ENCODE measurements at places on chromosomes 4 and X.
A peak's percentile ranks its signal among the peaks of the same experiment; 100 is the strongest.

- no peak for DNase-seq
These were observed 107.1 kb downstream of the FAM193A start for GRCh38 chr4:2643555-2643954.

- DNase-seq, result no peak
These were observed 33.9 kb downstream of the SEC24D start for GRCh38 chr4:118801895-118802575.

- DNase-seq, result no peak
These were observed 19.4 kb downstream of the P2RY10 start for GRCh38 chrX:78964598-78964997.

DNA sequence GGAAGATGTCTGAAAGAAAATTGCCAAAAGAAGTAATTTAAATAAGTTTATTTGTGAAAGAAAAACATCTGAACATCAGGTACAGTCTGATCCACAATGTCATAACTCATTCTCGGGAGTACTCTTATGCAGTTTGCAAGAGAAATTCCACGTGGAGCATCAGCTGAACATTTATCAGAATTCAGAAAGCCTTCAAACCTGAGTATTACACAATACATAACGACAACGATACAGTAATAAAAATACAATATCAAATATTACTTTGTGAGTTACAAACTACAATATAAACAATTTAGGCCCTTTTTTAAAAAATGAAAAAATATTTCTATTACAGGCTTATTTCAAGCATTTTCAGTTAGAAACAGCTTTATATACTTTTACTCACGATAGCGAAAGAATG, 116.4 kb downstream of the RAB28 start:
- no peak for DNase-seq

DNA sequence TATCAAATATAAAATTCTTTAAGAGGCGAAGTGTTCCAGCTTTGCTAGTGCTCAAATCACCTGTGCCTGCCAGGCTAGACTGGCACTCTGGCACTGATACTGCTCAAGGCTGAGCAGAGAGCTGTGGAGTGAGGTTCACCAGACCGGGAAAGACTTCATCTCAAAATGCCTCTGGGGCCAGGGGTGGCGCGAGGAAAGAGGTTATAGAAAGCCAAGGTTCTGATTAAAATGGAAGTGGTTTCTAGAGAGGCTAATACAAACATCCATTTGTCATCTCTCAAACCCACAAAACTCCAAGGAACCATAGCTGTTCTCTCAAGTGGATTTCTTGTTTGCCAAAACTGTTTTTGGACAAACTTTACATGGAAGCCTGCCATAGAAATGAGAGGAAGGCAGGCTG, 41.5 kb downstream of the F11 start:
- DNase-seq, result no peak

DNA sequence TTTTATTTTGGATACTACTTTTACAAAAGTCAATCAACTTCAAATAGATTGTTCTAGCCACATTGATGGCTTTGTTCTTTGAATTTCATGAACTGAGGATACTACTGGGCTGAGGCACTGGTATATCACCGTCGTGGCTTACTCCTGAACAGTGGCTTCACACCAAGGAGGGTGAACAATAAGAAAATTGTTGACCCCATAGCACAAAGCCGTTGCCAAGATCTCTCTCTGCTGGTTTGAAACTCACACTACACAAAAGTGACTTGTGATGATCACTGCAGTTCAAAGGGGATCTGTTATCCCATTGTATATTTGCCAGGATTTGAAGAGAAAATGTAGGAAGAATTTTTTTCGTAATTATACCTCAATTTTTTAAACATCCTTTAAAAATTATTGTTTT, 119.6 kb downstream of the PDLIM5 start:
- no peak for DNase-seq

- peak; percentile 75 for DNase-seq
These were observed 298.1 kb downstream of the UNC5C start for GRCh38 chr4:95250544-95251137.

DNA sequence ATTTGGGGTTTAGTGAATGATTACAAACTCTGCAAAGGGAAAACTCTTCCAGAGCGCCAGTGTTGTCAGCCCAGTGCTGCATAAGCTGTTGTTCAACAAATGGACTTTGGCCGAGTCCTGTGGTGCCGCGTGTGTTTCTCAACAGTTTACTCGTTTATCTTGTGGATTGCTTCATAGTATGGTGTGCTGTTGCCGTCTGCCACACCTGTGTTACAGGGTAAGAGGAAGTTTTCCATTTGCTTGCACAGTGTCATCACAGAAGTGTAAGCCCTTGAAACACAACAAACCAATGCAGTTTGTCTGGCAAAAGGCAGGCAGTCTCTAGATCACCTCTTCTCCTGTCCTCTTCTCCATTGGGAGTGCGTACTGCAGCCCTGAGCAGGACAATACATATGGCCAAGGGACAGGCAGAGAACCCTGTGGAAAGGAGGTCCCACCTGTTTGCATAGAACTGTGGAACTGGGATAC, 66.3 kb downstream of the DCUN1D4 start:
- no peak for DNase-seq

DNA sequence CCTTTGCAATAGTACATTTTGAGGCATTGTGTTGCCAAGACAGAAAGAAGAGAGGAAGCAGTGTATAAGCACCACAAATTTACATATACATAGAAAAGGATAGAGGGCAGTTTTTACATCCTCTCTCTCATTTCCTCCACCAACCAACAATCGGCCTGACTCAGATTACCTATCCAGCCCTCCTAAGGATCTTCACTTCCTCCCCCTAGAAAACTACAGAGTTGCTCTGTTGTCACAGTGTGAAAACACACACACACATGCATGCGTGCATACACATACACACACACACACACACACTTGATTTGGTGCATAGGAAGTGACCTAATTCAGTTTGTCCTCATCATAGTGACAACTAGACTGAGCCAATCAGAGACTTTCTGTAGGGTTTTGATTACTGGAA, 98.8 kb upstream of the SPRY1 start:
- DNase-seq, result no peak

- no peak for DNase-seq
These were observed 105.6 kb downstream of the CBLL2 start for GRCh38 chrX:22378296-22378695.

DNA sequence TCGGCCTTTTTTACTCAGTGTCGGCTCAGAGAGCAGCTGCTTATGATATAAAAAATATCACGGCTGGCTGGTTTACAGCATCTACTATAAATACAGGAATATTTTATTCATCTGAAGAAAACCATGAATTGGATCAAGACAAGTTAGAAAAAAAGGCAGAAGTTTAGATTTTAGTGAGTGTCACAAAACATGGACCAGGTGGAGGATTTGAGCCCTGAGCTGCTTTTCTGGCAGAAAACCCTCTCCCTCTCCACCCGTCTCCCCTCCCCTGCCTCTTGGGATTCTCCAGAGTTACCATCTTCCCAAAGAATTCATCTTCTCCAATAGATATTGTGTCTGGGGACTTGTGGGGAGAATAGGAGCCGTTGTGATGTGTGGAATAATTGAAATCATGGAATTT, 142.8 kb upstream of the RAI2 start:
- DNase-seq, result no peak

- DNase-seq, result no peak
These were observed 62.3 kb downstream of the LNX1 start for GRCh38 chr4:53529025-53529424.

DNA sequence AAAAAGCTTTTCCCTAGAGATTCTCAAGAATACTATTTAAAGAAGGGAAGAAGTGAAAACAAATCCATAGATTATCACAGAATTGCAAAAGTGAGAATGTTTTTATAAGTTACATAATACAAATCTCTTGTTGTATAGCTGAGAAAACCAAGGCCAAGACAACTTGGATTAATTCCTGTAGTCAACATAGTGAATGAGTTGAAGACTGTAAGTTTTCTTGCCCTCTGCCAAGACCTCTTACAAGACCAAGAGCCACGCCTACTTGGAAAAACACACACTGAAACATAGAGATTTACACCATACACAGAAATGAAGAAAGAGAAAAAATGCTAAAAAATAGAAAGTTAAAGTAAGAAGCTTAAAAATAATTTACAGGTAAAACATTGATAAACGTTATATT, 2024.0 kb downstream of the PCDH7 start:
- DNase-seq, result no peak

- DNase-seq, result no peak
These were observed 366.6 kb upstream of the GALNT7 start for GRCh38 chr4:172802032-172802431.

- DNase-seq, result no peak
These were observed 92.6 kb downstream of the CCSER1 start for GRCh38 chr4:90219822-90220221.

GRCh38 chrX:7215842-7216241, 67.9 kb upstream of the PUDP start:
- no peak for DNase-seq

GRCh38 chr4:38254825-38255224, 294.6 kb downstream of the PTTG2 start:
- DNase-seq, result no peak

- DNase-seq, result no peak
These were observed 163.3 kb downstream of the PTCHD1 start for GRCh38 chrX:23497919-23498318.

- DNase-seq, result no peak
These were observed 272.5 kb downstream of the ARHGAP10 start for GRCh38 chr4:148004228-148004857.

DNA sequence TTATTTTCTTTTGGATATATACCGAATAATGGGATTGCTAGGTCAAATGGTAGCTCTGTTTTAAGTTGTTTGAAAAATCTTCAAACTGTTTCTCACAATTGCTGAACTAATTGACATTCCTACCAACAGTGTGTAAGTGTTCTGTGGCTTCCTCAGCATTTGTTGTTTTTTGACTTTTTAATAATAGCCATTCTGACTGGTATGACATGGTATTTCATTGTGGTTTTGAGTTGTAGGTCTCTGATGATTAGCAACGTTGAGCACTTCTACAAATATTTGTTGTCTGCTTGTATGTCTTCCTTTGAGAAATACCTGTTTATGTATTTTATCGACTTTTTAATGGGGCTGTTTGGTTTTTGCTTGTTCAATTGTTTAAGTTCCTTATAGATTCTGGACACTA, 680.1 kb upstream of the GRIA3 start:
- no peak for DNase-seq

GRCh38 chr4:6601661-6602250, 26.8 kb downstream of the MAN2B2 start:
- DNase-seq, result no peak

DNA sequence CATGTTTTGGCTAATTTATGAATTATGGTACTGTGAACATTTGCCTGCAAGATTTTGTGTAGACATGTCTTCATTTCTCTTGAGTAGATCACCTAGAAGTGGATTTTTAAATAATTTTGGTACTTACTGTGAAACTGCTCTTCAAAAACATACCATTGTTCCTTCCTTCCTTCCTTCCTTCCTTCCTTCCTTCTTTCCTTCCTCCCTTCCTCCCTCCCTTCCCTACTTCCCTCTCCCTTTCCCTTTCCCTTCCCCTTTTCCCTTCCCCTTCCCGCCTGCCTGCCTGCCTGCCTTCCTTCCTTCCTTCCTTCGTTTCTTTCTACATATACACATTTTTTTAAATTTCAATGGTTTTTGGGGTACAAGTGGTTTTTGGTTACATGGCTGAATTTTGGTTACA, 63.4 kb downstream of the HTT start:
- no peak for DNase-seq

GRCh38 chr4:176302283-176303275, 17.2 kb upstream of the SPCS3 start:
- no peak for DNase-seq

DNA sequence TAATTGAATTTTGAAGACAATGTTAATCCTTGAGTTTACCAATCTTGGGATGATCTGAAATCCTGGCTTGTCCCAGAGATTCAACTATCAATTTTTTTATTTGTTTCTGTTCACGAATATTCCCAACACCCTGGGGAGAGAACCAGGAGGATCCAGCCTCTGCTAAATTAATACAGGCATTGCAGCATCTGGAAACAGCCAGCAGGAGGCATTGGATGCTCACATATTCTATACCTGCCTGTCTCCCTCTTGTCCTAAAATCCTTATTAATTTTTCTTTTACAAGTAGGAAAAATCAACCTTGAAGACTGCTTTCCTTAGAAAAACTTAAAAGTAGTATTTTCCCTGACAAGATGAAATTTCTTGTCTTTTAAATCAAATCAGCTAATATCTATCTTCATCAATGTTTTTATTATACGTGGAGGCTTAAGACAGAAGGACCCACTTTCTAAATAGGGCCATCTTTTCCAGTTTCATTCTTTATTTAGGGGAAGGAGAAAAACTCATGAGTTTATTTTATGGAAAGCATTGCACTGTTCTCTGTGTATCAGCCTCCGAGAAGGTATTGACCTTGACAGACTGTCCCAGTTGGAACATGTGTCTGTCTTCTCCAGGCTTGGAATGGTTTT, 102.4 kb downstream of the CLNK start:
- DNase-seq, result peak; percentile 25

DNA sequence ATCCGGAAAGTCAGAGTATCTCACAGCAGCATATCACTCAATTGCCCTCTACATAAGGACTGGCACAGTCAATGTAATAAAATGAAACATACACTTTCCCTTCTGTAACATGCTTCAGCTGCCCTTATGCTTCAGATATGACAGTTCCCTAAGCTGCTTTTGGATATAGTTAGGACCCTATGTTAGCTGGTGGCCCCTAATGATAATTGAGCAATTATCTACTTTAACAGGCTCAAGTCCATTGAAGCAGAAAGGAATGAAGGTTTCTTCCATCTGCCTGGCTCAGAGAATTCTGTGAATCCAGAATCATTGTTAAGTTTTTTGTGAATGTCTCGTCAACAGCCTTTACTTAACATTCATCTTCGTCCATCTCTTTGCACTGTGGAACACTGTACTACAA, 951.2 kb upstream of the DIAPH2 start:
- no peak for DNase-seq

DNA sequence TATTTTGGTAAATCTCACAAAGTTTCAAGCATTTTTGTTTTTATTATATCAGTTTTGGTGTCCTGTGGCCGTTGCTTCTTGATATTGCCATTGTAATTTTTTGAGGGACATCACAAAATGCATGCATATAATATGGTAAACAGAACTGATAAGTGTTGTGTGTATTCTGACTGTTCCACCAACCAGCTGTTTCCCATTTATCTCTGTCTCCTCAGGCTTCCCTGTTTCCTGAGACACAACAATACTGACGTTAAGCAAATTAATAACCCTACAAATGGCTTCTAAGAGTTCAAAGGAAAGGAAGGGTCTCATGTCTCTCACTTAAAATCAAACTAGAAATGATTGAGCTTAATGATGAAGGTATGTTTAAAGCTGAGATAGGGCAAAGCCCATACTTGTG, 40.0 kb downstream of the UGT2B10 start:
- DNase-seq, result no peak

DNA sequence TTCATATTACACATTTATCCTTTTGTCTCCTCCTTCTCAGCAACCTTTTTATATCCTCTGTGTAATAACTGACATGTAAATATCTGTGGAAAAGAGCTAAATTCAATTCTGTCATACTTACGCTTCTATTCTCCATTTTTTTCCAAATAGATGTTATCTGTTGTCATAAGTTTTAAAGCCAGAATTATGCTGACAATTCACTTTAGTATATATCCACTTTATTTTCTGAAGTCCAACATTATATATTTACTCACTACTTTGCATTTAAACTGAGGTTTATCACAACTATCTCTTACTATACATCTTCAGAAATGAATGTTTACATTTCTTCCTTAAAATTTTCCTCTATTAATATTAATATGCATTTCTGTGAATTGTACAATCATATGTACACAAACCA, 247.9 kb upstream of the PCDH10 start:
- no peak for DNase-seq
